ENCODE measurements at places on chromosomes 3 and 15.
A peak's percentile ranks its signal among the peaks of the same experiment; 100 is the strongest.

- no peak for DNase-seq
Observed at GRCh38 chr3:128850544-128850943, 28.9 kb upstream of the ACAD9 start.

DNA sequence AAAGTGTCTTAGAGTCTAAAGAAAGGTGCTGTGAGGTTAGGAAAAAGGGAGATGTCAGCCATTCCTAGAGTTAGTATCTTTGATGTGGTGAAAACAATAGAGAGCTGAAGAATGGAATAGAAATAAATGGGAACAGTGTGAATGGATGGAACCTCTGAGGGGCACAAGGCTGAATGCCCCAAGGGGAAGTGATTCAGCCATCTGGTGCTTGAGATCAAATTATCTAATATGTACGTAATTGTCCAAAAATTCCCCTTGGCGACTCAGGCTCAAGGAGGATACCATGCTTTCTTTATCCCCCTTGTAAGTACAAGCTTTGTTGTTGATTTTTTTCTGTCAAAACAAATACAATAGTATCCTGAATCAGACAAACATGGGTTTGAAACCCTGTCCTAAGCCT is 361.6 kb downstream of the LSAMP start:
- no peak for DNase-seq

DNA sequence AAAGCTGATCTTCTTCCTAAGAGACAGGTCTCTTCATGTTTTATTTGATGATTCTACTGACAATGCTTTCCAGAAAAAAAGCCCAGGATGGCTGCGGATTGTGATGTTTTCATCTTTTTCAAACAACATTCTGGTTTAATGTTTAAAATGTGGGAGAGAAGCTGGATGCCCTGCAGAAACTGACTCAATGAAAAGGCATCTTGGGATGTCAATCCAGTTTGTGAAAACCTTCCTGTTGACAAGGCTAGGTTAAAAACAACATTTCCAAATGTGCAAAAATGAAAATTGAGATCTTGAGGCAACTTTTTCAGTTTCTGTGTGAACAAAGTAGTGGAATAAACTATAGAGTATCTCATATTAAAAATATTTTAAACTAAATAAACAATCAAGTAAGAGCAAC is 156.0 kb upstream of the MRPL3 start:
- no peak for DNase-seq

DNA sequence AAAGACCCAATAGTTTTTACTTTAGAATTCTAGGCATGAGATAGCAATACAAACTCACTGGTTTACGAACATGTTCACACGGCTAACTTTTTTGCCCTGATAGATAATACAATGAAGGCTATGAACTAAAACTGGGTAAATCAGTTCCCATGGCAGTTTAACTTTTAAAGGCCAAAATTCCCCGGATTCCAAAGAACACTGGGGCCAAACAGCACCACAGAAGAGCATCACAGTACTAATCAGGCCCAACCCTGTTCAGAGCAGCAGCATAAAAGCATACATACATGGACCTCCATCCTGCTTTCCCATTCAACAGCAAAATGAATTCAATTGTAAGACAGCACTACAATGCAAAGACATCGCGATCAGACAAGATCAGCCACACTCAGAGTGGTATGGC is 540.3 kb upstream of the CCDC54 start:
- DNase-seq, result no peak

- DNase-seq, result no peak
Observed at GRCh38 chr3:171013822-171014748, 12.4 kb downstream of the SLC2A2 start.

DNA sequence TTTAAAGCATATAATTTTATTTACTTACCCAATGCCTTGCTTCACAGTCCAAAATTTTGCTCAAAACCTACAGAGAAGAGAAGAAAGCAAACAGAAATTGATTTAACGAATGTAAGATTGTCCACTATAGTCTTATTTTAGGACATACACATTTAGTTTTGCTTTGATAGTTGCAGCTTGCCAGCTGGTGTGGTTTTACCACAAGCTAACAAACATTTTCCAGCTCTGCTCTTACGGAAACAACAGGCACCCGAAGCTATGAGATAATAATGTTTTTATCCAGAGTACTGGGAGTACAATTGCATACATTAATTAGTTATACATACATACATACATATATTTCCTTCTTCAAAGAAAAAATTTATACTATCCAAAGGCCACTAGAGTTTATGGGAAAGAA is 10.4 kb downstream of the BCL6 start:
- DNase-seq, result no peak

DNA sequence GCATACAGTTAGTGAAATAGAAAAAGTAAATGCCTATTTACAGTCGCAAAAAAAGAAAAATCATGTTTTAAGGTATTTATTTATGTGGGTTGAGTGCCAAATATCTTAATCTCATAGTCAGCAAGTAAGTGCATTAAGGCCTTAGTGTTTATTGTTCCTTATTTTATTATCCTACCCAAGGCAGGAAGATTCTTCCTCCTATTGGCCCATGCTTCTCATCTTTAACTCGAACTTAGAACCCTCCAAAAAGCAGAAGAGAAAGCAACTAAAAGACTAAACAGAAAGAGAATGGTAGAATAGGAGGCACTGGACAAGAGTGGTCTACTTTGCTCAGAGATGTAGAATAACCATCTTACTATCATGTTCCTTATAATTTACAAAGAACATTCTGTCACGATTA is 7.5 kb downstream of the RFX7 start:
- DNase-seq, result no peak

DNA sequence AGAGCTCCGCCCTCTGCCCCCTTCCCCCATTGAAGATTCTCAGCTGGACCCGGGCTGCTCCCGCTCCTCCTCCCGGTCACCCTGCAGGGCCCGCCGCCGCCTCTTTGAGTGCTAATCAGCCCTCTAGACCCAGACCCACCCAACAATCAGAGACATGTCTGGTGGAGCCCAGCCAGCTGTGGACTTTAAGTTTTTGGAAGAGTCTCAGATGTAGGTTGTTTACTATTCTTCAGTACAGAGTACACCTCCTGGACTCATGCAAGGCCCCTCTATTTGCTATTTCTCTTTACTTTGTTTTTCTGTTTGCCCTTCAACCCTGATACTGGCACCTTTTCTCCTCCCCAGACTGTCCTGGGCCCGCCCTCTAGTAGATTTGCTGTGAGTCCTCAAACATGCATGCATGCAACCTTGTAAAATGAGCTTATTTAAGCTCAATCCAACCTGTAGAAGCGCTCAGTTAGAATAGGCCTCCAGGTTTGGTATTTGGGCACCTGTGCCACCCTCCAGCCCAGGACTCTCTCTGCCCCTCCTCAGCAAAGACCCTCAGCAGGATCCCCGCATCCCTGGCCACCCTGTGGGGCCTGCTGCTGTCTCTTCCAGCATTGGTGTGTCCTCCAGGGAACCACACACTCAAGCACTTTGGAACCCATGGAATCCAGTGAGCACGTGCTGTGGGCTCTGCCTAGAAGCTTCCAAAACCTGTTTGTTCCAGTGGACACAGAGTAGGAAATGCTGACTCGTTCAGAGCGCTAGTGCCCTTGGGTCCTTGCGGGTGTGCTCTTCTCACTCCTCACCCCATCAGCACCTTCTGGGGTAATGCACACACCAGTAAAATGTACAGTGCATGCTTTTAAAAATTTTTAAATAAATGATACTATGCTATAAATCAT is 4.6 kb downstream of the PRR23E start:
- no peak for DNase-seq

- DNase-seq, result no peak
Observed at GRCh38 chr3:34013818-34014570, 215.6 kb downstream of the PDCD6IP start.

GRCh38 chr3:85193565-85193964 is 234.8 kb downstream of the CADM2 start:
- no peak for DNase-seq

GRCh38 chr3:12371525-12372140 is 82.8 kb downstream of the PPARG start:
- no peak for DNase-seq

DNA sequence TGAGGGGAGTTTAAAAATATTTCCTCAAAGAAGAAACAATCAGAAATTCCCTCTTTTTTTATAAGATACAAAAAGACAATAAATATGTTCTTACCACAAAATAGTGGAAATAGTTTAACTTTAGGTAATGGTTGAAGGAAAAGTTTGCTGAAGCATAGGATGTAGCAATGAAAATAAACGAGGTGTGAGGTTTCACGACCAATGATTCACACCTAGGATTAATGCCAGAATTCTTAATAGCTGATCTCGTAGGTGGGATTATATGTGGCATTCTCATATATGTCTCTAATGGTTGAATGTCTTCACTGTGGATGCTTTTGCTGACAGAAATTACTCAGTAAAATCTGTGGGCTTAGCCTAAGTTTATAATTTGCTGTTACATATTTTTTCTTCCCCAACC is 467.7 kb downstream of the FGF12 start:
- DNase-seq, result no peak

GRCh38 chr15:93614386-93615104 is 525.5 kb upstream of the RGMA start:
- DNase-seq, result no peak

DNA sequence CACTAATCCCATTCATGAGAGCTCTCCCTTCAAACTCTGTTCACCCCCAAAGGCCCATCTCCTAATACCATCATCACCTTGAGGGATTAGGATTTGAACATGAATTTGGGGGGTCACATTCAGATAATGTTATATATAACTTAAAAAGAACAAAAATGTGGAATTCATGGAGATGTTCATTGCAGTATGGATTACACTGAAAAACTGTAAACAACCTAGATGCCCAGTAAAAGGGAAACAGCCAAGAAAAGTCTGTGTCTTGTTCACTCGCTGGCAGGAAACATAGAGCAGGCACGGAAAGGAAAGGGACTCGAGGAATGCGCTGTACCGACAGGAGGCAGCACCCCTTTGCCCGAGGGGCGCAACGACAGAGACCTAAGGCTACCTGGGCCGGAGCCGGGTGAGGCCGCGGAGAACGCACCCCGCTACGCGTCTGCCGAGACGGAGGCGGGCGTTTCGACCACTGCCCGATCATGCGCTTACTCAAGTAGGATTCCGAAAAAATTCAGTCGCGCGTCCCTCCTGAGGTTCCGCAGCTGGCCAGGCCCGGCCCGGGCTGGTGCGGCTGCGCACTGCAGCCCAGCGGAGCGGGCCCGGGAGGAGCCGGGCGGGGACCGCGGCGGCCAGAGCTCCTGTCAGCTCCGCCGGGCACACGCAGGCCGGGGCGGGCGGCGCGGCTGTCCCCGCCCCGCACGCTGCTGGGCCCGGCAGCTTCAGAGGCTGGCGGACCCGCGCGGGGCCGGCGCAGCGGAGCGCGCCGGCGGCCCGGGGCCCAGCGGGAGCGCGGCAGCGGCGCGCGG is 862 bp upstream of the MAN2A2 start:
- peak; percentile 84 for DNase-seq

DNA sequence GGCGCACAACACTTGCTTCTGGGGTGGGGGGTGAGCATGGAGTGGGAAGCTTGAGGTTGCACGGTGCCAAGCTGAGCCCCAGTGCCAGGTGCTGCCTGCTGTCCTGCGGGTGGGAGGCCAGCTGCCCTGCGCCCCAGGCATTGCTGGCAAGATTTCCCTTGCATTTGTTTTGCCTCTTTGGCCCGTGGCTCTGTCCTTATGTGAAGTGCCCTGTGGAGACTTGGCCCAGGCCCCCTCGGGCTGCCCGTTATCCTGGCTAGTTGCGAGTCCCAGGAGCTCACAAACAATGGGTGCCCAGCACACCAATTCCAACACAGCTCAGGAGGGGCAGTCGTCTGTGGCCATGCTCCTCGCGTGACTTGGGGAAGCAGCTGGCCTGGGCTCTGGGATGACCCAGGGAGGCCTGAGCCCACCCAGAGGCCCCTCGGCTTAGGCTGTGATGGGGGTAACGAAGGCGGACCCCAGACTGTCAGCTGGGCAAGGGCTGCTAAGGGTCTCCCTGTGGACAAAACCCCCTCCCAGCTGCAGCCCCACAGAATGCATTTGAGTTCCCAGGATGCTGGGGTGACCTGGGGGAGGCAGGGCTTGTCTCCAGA is 5.9 kb downstream of the C3orf22 start:
- no peak for DNase-seq

- DNase-seq, result no peak
Observed at GRCh38 chr15:52480990-52481389, 47.7 kb downstream of the MYO5A start.

GRCh38 chr3:111577798-111578685 is 17.1 kb downstream of the ZBED2 start:
- DNase-seq, result peak; percentile 38

- no peak for DNase-seq
Observed at GRCh38 chr3:25573386-25574171, 91.1 kb downstream of the TOP2B start.

DNA sequence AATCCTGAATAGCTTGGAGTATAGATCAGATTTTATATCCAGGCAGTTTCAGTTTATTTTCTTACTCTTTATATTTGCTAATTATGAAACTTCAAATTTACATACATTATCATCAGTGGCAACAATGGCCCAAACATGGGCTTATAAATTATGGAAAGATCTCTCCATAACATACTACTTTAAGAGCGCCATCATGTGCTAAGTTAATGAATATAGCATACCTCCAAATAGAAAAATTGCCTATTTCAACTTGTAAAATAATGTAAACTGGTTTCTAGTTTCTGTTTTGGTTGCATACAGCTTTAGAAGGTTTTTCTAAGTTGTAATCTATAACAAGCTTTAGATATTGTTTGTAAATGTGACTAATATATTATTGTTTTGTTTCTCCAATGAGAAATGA is 531.3 kb upstream of the UBE2E2 start:
- no peak for DNase-seq

GRCh38 chr15:100920516-100921135 is 1.5 kb downstream of the LRRK1 start:
- no peak for DNase-seq

GRCh38 chr15:67781061-67781460 is 44.2 kb upstream of the SKOR1 start:
- DNase-seq, result no peak

DNA sequence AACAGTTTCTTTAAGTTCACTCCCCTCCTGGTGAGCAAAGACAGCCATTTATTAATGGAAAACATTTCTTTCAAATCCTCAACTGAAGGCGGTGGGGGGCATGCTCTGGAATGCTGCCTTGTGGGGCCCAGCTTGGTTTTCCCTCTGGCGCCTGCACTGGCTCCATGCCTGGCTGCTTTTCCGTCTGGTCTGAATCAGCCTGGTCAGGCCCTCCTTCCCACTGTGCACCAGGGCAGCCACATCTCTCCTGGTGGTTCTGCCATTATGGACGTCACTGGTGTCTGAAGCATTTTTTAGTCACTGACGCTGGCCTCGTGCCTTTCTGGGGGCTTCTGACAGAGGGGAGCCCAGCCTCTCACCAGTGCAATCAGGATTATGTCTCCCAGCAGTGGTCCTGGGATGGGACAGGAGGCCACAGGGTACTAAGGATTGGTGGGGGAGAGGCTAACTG is 57.6 kb upstream of the APEH start:
- no peak for DNase-seq

GRCh38 chr3:71752831-71753700 is 589 bp upstream of the GPR27 start:
- no peak for DNase-seq

DNA sequence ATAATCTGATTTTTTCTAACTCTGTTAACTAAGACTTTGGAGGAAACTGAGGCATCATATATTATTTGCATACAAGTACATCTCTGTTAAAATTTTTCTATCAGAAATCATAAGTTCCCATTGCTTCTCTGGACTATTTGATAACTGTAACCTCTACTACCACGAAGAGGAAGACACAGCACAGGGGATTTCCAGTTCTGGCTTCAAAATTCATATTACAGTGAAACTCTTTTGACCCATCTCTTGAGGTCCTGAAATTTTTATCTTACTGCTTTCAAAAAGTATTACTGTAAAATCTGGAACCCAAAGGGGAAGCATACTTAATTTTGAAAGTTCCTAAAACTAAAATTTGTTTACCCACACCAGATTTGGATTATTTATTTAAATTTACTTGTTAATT is 4.2 kb downstream of the PLSCR1 start:
- no peak for DNase-seq

Data from activated naive CD4-positive, alpha-beta T cell treated with anti-CD3 and anti-CD28 coated beads for 36 hours (primary cell).